ENCODE measurements at places on chromosomes 1 and 21.

GRCh38 chr21:31198575-31198974 lies 145.5 kb downstream of the TIAM1 start:
- DNase-seq: peak; percentile 72

DNA sequence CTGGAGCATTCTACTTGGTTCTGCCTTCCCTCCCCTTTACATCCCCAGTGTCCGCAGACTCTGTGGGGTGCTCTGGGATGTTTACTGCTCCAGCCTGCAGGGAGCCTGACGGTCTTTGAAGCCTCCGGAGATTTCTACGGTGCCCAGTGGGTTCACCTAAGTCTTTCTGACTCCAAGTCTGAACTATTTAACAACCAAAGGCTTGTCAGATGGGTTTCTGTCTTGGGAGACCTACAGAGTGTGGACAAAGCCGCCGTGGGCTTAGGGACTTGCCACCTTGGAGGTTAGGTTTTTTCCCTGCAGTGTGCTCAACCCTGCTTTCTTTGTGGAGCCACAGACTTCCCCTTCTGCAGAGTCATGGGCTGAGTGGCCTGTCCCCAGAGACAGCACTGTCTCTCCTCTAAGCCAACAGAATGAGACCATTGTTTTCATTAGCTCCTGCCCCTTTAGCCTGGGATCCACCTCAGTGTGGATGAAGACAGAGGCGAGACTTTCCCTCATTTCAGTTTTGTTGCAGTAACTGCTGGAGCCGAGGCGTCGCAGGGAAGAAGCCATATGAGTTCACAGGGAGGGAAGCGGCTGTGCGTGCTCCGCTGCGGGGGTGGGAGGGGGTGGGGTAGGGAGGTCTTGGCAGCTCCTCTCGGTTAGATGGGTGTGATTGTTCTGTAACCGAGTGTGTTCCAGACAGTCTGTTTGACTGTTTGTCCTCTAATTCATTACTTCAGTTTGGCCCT lies 120.7 kb downstream of the CNIH3 start:
- no peak for DNase-seq

GRCh38 chr1:161191971-161192370 lies 6.9 kb downstream of the ADAMTS4 start:
- no peak for DNase-seq

- peak; percentile 80 for DNase-seq
Observed at GRCh38 chr1:155591770-155592169, 18.2 kb upstream of the MSTO1 start.

DNA sequence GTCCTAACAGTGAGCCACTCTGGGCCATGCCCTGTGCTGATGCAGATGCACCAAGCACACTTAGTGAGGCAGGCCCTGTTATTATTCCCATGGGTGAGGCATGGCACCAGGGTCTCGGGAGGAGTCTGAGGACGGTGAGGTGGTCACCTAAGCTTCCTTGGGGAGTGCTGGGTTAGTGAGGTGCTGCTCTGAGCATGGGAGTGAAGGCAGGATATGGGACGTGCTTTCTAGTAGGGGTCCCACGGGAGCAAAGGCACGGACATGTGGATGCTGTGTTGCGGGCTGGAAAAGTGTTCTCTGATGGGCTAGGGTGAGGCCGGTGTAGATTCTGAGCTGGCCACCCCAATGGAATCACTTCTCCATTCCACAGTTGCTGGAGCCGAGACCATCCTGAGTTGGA lies 77.5 kb upstream of the CSF3R start:
- DNase-seq: no peak

DNA sequence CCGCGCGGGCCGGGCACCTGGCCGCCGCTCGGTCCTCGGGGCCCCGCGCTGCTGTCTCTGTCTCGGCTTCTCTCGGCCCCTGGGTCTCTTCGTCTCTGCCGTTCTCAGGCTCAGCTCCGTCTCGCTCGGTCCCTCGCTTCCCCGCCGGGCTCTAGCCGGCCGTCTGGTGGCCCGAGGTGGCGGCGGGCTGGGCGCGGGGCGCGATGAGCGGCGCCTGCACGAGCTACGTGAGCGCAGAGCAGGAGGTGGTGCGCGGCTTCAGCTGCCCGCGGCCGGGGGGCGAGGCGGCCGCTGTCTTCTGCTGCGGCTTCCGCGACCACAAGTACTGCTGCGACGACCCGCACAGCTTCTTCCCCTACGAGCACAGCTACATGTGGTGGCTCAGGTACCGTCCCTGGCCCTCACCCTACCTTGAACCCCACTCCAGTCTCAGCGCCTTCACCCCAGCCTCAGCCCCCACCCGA lies 355 bp downstream of the SHISAL2A start:
- peak; percentile 50 for DNase-seq

DNA sequence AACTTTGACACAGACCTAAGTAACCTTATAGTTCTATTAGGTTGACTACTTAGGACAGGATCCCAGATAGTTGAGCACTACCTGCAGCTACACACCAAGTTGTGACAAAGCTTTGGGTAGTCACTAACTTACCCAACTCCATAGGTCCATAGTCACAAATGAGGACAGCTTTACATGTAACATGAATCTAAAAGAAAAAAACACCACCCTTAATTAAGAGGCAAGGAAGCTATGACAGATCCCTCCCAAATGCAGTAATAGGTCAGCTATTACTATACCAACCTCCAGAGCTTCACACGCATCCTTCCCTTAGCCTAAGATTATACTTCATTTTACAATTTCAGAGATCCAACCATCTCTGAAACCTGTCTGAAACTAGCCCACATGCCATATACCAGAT lies 12.7 kb upstream of the RAB42 start:
- no peak for DNase-seq
